GM12865 (cell line): ENCODE measurements at places on chromosomes 2 and 18.

DNA sequence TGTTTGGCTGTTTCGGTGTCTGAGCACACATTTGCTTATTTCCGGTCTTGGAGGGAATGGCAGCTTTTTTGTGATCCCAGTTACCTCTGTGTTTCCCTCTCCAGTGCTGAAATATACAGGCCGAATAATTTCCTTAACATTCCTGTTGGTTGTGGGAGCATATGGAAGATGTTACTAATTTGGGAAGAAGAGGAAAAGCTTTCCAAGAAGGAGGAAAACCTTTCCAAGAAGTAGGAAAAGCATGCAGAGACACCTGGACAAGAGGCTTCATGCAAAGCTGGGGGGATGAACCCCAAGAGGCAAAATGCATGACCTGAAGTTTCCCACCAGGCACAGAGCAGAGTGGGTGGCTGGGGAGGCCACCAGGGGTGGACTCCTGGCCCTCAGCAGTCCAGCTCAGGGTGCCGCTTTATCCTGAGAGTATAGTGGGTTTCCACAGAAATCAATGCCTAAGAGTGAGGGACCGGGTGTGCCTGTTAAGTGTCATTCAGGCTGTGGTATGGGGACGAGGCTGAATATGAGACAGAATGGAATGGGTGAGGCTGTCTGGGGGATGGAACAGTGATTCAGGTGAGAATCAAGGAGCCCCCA, 25.5 kb upstream of the GNAL start:
- no peak for DNase-seq

DNA sequence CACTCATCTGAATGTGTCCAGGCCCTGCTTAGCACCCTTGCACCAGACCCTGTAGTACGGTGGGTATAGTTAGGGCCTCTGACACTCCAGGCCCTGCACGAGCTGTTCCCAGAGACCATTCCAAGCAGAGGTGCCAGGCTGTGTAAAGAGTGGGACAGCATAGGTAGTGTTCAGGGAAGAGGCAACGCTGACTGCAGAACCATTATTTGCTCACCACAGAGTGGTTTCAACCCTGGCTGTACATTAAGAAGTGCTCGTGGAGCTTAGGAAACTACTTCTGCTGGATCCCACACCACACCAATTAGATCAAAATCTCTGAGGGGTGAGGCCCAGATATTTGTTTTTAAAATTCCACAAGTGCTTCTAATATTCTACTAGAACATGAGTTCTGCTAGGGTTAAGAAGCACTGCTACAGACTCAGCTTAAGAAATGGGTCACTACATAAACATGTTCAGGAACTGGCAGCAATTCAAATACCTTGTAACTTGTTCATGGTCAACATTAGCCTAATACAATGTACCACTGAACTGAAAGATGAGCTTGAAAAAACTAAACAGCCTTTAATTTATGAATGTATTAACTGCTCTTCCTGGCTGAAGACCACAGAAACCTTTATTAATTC, 183.0 kb downstream of the MYO5B start:
- DNase-seq: no peak

GRCh38 chr2:219252084-219252483, 959 bp upstream of the TUBA4B start:
- peak; percentile 18 for DNase-seq

- no peak for DNase-seq
These were observed 167.9 kb upstream of the HNRNPA3 start for GRCh38 chr2:177044671-177045070.

- DNase-seq: no peak
These were observed 119.3 kb upstream of the TWIST2 start for GRCh38 chr2:238728330-238729260.

- no peak for DNase-seq
These were observed 158.3 kb downstream of the PRPF40A start for GRCh38 chr2:152559008-152559407.

DNA sequence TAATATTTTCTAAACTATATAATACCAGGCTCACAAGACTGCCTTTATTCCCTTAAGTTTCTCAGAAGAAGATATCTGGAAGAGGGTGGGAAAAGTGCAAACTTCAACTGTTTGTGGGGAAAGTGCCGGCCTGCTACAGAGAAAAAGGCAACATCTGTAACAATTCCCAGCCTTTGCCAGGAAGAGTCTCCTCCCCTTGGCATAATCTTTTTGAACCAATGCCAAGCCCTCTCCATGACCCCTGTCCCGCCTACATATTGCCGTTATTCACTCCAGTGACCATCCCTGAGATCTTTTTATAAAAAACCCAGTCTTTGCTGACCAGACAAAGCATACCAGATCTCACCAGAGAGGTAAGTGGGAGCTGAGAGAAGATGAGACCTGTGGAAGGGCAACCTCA, at the start of gene REG3G:
REG3G (plus strand) TSS at position 282 of the 400 bp plus-strand sequence. CDS start 392 bp downstream, outside the sequence.
- no peak for DNase-seq
